ENCODE measurements at places on chromosomes 3 and 15.

GRCh38 chr15:33209575-33210481, 15.3 kb upstream of the FMN1 start:
- DNase-seq = no peak

DNA sequence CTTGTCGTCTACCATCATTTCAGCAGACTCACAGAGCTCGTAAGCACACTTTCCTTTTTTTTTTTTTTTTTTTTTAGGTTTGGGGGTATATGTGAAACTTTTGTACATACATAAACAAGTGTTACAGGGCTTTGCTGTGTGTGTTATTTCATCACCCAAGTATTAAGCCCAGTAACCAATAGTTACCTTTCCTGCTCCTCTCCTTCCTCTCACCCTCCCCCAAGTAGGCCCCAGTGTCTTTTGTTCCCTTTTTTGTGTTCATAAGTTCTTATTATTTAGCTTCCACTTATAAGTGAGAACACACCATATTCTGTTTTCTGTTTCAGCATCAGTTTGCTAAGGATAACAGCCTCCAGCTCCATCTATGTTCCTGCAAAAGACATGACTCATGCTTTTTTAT, 746.8 kb downstream of the GRM7 start:
- DNase-seq = no peak

- DNase-seq = no peak
These were observed 19.6 kb upstream of the SRP14 start for GRCh38 chr15:40058476-40059140.

- DNase-seq = no peak
These were observed 2.1 kb downstream of the ACVR2B start for GRCh38 chr3:38455639-38456430.

- no peak for DNase-seq
These were observed 7.0 kb downstream of the GABRA5 start for GRCh38 chr15:26873846-26874245.

DNA sequence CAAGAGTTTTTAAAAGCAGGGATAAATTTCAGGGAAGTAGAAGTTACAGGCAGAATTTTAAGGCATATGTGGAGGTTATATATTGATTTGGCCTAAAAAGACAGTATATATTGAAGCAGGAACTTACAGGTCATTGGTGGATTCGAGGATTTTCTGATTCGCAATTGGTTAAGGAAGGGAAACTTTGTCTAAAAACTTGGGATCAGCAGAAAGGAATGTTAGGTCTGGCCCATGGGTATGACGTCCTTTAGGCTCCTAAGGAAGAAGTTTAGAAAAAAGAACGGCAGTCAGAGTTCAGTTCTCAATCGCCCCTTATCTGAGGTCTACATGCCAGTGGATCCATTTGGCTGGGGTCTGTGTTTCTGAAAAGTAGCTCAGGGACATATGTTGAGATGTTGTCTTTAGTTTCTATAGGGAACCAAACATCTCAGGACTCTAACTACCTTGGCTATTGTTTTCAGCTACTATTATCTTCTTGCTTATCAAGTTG, 33.2 kb upstream of the ACP3 start:
- DNase-seq = no peak

DNA sequence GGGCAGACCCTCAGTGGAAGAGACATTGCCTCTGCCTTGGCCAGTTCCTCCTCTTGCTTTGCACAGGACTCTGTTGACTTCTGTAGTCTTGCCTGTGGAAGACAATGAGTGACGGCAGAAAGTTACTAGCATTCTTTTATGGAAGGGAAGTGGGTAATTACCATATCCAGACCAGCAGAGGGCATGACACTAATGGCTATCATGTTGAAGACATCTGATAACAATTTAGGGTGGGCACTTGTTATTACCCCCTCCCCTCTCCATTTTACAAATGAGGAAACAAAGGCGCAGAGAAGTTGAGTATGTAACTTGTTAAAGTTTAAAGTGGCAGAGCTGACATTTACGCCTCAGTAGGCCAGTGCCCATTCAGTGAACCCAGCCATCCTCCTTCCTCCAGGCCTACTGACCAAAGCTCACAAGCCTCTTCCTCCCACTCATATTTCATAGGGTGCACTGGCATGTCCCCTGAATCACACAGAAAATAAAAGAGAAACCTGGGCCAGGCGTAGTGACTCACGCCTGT, 48.2 kb upstream of the FMN1 start:
- no peak for DNase-seq
